ENCODE measurements at places on chromosomes 6 and 20.
A peak's percentile ranks its signal among the peaks of the same experiment; 100 is the strongest.

- DNase-seq = peak; percentile 97
Measured at GRCh38 chr20:43955062-43955749, 40.6 kb downstream of the TOX2 start.

DNA sequence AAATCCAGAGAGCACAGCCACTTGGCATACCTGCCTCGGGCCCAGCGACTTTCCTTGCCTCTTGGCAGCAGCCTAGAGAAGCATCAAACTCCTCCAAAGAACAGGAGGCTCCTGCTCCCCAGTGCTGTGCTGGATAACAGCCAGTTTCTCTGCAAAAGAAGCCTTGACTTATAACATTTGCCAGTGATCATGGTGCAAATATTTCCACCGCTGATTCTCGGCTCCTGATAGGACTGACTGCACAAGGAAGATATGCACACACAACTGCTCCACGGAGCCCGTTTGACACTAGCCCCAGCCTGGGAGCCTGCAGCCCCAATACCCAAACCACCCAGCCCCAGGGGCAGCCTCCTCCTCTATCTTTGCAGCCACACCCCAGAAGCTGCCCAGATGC, 17.5 kb downstream of the ACSS1 start:
- no peak for DNase-seq

GRCh38 chr20:3240776-3241363, 1.9 kb upstream of the SLC4A11 start:
- no peak for DNase-seq

GRCh38 chr20:38726804-38727606, 2.7 kb downstream of the SLC32A1 start:
- no peak for DNase-seq

GRCh38 chr6:141153563-141153962, 979.2 kb upstream of the GJE1 start:
- no peak for DNase-seq

GRCh38 chr6:131029626-131030297, 33.3 kb downstream of the EPB41L2 start:
- no peak for DNase-seq

GRCh38 chr6:53931086-53931485, 136.3 kb downstream of the LRRC1 start:
- DNase-seq = no peak

- DNase-seq = no peak
Measured at GRCh38 chr20:33839591-33839990, 28.4 kb downstream of the CHMP4B start.

GRCh38 chr20:63072991-63073737, 66.4 kb upstream of the BHLHE23 start:
- DNase-seq = no peak

DNA sequence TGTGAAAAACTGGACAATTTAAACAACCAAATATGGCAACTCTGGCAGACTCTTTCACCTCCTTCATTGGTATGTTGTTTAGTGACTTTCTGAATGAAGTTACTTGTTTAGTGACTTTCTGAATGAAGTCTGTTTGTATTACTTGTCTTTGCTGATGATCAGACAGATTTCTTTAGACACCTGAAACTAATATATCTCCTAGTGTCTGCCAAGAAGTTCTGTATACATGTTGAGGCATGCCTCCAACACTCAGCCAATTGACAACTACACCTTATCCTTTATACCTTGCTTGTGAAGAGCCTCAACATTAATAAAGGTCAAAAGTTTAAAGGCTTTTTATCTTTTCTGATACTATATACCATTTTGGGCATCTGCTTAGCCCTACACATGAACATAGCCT, 725.4 kb upstream of the EPHA7 start:
- no peak for DNase-seq

GRCh38 chr6:119161438-119161837, 83.0 kb upstream of the FAM184A start:
- no peak for DNase-seq

DNA sequence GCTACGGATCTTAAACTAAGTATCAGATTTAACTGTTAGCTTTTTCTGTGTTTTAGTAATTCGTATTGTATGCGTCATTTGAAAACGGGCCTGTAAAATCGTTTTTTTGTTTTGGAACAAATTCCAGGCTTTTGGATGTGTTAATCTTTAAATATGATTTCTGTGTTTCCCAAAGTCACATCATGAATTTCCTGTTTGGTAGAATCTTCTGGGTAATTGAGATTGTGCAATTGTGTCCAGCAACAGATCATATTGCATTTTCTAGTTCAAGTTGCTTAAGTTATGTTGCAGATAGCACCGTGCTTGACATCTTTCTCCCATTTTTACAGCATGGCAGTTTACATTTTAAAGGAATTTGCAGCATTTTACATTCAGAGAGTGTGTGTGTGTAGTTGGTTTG, 1.9 kb downstream of the MAPK14 start:
- DNase-seq = peak; percentile 53

- DNase-seq = no peak
Measured at GRCh38 chr6:834190-834589, 141.3 kb upstream of the EXOC2 start.

DNA sequence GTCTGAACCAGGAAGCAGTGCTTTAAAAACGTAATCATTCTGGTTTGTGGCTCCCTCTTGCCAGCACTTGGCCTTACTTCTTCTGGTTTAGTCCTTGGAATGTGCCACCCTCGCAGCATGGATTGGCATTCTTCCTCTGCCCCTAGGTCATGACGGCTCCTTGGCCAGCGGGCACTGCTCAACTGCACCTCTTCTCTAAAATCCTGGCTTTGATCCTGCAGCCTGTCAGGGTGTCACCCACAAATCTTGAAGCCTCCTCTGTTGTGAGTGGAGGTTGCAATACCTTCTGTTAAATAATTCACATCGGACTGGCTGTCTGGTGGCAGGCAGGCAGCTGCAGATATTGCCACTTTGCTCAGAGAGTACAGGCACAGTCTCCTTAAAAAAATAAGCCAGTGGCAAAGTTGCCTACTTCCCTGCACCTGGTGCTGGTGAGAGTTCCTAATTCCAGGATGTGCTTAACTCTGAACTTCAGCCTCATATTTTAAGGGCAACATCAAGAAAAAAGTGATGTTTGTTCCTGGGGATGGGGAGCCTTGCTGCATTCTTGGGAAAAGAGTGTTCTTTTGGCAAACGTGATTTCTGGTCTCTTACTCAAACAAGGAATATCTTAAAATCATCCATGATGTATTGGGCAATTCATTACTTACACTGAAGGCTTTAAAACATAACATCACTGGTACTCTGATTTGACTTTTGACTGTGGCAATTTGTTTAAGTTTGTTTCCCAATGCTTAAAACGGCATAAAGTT, 179.8 kb downstream of the FOXA2 start:
- DNase-seq = no peak

DNA sequence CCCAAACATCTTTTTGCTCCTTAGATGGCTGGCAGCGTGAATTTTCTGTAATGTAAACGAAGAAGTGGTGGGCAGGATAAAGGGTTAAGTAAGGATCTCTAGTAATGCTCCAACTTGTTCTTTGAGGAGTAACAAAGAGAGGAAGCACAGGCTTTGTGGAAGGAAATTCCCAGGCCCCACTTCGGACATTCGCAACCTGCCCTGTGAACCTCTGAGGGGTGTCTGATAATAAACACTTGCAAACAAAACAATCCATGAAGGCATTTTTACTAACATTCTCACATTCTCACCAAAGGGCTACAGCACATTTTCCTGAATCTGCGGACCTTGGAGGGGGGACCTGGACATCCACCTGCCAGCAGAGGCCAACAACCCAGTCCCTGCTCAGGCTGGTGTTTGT, 25.8 kb upstream of the ADGRF5 start:
- DNase-seq = no peak

GRCh38 chr20:36908603-36909002, 32.7 kb downstream of the TLDC2 start:
- no peak for DNase-seq

DNA sequence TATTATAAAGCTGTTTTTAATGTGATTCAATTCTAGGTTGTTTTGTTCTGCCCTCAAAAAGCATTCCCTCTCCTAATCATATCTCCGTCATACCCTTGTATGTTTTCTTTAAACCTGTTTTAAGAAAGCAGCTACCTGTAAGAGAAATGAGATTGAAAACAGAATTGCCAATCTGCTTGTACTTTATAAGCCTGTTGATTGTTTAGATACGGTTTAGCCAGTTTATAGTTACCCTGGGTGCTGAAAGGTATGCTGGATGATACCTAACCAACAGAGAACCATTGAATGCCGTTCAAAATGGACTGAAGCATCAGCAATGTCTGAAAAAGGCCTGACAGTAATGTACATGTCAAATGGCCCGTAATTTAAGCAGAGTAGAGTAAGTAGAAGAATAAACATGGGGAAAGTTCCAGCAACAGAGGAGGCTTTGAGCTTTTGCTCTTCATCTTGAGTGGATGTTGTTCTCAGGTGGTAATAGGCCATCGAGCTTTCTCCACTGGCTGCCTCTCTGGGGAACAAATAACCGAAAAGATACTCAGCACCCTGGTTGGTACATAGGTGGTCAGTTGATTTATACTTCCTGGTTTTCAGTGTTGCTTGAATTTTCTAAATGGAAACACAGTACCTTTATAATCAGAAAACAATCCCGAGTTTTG, 27.5 kb downstream of the PTPN1 start:
- DNase-seq = no peak

DNA sequence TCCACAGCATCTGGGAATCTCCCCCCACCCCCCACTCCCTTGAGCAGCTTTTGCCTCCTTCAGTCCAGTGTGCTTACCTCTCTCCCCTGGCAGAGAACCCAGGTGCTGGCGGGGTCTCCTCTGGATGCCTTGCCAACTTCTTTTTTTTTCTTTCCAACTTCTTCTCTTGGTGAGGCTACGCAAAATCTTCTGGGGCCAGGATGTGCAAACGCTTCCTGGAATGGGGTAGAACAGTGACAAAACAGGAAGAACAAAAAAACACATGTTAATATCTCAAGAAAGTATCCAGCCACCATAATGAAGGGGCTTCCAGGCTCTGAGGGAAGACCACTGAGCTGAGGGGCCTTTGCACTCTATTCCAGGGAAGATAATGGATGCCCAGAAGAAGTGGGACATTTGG, 53.9 kb upstream of the DDR1 start:
- DNase-seq = no peak

DNA sequence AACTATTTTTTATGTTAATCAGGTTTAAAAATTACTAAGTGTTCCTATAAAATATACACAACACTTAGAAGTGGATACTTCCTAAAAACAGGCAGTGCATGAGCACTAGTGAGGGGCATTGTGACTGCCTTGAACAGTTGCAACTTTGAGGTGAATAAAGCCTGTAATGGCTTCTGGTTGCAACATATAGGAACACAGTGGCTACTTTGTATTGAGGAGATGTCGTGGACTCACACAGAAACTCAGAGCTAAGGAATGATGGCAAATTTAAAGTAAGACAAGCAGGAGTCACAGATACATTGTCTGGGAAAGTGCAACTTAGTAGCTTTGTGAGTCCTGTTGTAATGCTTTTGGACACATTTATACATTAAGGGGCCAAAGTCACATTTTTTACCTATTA, 861 bp upstream of the HLA-A start:
- DNase-seq = no peak

- no peak for DNase-seq
Measured at GRCh38 chr6:52616059-52616690, 39.3 kb upstream of the TRAM2 start.

- no peak for DNase-seq
Measured at GRCh38 chr6:111950661-111951496, 77.6 kb upstream of the FYN start.

DNA sequence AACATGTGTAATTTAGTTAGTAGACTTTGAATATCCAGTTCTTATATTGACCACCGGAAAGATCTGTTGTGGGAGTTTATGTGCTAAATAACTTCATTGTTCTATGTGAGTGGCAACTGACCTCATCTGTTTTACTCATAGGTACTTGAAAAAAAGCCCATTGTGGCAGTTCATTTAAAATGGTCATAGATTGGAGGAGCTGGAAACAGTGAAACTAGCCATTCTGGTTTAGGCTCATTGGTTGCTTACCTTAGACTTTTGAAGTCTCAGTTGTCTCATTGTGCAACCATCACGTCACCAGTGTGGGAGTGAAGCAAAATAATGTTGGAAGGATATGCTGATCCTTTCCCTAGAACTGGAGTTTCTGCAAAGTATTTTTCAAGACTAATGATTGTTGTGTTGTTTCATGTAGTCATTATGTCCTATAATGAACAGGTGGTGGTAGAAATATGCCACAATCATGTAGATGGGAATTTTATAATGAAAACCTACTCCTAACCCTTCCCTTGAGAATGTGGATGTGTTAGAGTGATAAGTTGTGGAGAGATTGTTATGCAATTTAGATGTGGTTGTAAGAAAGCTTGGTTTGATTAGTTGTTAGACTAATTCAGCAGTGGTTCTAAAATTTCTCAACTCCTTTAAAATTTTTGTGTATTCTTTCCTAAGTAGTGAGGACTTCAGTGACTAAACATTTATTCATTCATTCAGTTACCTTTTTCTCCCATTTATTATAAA, 18.3 kb downstream of the DSP start:
- no peak for DNase-seq

GRCh38 chr6:104771258-104771832, 88.4 kb downstream of the HACE1 start:
- DNase-seq = peak; percentile 5

- no peak for DNase-seq
Measured at GRCh38 chr6:47267301-47267700, 42.4 kb downstream of the TNFRSF21 start.

GRCh38 chr6:40194447-40195170, 260.3 kb upstream of the MOCS1 start:
- no peak for DNase-seq

DNA sequence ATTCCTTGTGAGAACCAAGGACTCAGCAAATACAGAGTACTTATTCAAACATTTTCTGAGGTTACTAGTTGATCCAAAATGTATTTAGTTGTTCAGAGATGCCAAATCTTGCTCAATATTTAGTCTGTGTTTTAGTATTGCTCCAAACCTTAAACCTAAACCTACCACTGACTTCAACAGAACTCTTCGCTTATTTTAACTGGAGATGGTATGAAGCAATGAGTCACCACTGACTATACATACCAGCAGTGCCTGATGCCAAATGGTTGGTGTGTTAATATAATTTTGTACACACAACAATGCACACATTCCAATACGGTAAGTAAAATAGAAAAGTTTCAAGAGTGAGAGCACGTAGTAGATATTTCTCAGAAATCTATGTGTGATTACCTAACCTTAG, 1.9 kb upstream of the SPTLC3 start:
- DNase-seq = peak; percentile 87

DNA sequence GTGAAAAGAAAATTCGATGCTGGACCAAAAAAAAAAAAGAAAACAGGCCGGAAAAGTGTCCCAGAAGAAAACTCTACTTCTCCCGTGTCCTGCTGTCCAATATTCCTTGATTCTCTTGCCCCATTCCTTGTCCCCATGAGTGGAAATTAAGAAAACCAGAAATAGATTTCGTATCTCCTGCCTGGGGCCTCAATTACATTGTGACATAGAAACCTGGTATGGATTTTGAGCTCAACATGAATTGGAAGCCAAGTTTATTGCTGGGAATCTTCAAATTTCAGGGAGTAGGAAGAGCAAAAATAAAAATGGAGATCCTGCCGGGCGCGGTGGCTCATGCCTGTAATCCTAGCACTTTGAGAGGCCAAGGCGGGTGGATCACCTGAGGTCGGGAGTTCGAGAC, 11.9 kb downstream of the ISM1 start:
- no peak for DNase-seq

GRCh38 chr6:161094955-161095354, 103.4 kb downstream of the MAP3K4 start:
- DNase-seq = no peak

GRCh38 chr6:136427378-136427717, 122.9 kb downstream of the MAP7 start:
- DNase-seq = no peak
